ENCODE measurements at places on chromosomes 3 and 15.

- no peak for DNase-seq
Measured at GRCh38 chr3:59751606-59752005, 701.8 kb upstream of the CFAP20DC start.

DNA sequence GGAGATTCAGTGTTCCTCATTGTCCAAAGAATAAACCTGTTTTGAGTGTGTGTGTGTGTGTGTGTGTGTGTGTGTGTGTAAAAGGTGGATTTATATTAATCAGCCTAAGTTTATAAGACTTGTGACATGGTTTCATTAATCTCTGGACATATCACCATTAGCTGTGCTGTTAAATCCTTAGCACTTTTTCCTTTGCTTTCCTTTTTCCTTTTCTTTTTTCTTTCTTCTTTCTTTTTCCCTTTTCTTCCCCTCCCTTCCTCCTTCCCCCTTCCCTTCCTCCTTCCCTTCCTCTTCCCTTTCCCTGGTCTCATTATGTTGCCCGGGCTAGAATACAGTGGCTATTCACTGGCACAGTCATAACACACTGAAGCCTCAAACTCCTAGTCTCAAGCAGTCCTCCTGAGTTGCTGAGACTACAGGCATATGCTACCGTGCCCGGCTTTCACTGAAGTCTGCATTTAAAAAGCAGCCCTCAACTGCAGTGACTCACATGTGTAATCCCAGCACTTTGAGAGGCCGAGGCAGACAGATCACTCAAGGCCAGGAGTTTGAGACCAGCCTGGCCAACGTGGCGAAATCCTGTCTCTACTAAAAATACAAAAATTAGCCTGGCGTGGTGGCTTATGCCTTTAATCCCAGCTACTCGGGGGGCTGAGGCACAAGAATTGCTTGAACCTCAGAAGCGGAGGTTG, 28.6 kb upstream of the ITPKA start:
- no peak for DNase-seq

- no peak for DNase-seq
Measured at GRCh38 chr3:29850641-29851040, 569.8 kb downstream of the RBMS3 start.

DNA sequence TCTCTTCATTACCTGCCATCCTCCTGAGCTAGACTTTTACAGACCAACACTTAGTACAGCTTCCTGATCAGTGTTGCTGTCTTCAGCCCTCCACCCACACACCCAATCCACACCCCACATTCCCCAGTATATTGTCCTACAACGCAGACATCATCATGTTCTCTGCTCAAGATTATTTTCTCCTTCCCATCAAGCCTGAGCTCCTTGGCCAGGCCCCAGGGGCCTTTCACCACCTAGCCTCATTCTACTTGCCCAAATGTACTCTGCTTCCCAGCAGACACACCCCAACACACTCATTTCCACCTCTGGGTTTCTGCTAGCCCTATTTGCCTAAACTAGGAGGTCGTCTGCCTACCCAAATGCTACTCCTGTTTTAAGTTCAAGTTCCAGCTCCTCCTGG, 37.0 kb downstream of the DAPK2 start:
- DNase-seq, result peak; percentile 11

DNA sequence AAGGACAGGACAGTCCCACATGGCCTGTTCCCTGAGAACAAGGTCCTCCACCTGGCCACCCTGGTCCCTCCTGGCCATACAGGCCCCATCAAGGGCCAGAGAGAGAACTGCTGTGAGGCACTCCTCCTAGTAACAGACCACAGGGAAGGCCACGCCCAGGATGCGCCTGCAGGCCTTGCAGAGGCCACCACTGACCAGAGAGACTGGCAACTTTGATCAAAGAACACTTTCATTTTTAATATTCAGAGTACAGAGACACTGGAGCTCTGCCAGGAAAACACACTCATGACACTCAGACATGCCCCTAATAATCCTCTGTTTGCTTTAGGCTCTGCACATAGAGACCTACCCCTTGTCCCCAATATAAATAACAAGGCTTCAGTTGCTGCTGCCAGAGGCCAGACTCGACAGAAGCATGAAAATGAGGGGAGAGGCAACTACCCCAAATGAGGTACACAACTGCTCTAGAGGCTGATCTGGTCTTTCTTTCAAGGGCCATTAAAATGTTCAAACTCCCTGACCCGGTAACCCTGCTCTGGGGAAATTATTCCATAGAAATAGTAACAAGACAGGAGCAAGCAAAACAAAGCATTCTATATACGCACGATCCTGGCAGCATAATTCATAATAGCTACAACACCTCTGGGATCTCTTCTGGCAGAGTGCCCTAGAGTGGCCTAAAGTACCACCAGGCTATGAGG, 44.8 kb downstream of the CCDC12 start:
- DNase-seq, result no peak

DNA sequence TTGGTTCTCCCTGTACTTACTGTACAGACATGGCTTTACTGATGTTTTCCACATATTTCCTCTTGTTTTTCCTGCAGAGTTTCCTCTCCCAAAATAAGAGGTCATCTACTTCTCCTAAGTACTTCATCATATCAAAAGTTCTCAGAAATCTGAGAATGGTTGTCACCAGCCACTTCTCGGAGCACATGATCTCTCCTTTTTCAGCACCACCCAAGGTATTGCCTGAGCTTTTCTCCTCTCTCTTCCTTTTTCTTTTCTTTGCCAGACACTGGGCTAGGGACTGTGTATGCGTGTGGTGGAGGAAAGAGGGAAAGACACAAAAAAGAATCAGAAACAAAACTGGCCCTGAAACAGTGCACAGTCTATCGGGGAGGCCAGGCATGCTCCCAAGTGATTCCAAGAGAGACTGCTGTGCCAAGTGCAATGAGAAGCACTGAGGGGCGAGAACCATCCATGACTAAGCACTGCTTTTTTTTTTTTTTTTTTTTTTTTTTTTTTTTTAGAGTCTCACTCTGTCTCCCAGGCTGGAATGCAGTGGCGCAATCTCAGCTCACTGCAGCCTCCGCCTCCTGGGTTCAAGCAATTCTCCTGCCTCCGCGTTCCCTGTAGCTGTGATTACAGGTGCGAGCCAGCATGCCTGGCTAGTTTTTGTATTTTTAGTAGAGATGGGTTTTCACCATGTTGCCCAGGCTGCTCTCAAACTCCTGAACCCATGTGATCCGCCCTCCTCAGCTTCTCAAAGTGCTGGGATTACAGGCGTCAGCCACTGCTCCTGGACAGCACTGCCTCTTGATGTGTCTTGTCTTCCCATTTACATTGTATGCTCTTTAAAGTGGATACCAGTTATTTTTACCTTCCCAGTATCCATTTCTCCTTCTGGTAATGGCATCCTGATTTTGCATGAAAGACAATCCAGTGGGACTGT, 194.0 kb upstream of the FEZF2 start:
- DNase-seq, result no peak

GRCh38 chr3:46712191-46713049, 5.2 kb downstream of the PRSS50 start:
- no peak for DNase-seq

DNA sequence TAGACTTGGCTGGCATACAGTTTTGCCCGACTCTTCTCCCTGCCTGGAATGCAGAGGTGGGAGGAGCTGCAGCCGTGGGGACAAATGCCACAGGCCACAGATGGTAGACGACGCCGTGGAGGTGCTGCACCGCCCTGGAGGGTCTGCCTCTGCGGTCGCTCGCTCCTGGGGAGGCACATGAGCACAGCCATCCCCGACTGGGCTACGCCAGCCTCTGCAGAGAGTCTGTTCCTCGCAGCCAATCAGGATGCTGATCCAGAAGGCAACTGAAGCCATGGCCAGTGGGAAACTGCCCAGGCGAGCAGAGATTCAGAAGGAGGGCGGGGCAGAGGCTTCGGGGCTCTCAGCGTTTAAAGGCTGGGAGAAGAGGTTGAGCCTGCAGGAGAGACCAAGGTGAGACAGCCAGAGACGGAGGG, 11.9 kb upstream of the LRRC15 start:
- DNase-seq, result no peak

DNA sequence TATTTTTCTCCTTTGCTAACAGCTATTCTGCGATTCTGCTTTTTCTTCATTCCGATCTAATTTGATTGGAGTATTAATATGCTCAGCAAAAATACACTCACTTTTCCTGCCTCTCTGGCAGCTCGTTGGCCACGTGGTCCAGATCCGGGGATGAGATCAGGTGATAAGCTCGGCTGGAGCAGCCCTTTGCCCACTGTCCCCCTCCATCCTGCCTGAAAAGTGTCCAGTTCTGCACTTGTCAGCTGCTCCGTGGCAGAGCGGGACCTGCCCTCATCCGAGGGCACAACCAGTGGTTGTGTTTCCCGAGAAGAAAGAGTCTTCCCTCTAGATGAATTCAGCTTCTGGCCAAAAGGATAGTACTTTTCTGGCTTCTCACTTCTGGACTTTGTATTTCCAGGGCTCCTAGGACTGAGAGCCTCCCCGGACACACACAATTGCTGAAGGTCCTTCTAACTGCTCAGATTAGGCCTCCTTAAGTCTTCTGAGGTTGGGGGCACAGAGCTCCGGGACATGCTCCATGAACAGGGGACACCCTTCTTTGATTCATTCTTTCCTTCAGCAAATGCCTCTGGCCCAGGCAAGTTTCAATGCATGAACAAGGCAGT, 103.9 kb upstream of the ALDH1A3 start:
- no peak for DNase-seq

GRCh38 chr3:127761441-127761801, 60.9 kb downstream of the MGLL start:
- no peak for DNase-seq

DNA sequence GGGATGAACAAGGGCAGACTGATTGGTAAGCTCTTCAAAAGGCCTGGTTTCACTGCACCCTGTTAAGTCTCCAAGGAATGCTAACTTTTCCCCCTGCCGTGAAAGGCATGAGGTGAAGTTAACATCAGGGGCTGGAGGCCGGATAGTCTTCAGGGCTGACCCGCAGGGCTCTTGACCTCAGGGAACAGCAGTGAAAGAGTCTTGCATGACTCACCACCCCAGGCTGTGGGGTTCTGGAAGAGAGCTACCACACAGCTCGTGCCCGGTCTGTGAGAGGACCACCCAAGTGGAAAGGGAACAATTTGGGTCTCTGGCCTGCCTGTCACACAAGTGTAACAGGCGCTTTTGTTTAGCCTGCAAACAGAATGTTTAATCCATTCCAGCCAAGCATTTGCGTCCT, 504.9 kb downstream of the EDEM1 start:
- no peak for DNase-seq

GRCh38 chr15:40469776-40470390, 901 bp upstream of the CHST14 start:
- DNase-seq, result no peak

- DNase-seq, result no peak
Measured at GRCh38 chr15:69758291-69758771, 305.7 kb downstream of the RPLP1 start.

GRCh38 chr3:62119139-62119538, 254.2 kb downstream of the FEZF2 start:
- DNase-seq, result no peak

- no peak for DNase-seq
Measured at GRCh38 chr3:139327861-139328260, 16.0 kb upstream of the MRPS22 start.

DNA sequence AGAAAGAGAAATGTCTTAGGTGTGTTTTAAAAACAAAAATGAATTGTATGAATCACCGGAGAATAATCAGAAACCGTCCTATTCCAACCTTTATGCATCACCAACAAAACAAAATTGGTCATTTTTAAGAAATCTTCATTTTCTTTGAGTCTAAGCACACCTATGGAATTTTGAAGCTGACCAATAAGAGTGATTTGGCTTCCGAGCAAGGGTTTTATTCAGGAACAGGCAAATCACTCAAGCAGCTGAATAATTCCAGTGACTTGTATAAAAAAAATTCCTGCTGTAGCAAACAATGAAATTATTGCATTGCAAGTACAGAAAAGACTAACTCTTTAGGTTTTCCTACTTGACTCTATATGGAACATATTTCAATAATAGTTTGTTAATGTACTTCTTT, 83.8 kb upstream of the FNDC3B start:
- DNase-seq, result no peak

DNA sequence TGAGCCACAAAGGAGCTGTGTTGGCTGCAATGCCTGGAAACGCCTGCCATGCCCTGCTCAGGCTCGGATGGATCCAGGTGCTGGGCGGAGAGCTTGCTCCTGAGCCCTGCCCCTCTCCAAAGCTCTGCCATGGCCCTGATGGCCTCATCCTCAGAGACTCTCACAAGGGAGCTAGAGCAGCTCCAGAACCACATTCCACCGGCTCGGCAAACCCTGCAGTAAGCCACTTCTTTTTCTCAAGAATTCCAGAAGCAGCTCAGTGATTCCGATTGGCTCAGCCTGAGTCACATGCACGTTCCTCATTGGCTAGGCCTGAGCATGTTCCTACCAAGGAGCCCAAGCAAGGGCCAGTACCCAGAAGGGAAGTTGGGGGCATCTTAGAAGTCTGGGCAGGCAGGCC, 24.8 kb downstream of the TPRA1 start:
- no peak for DNase-seq

DNA sequence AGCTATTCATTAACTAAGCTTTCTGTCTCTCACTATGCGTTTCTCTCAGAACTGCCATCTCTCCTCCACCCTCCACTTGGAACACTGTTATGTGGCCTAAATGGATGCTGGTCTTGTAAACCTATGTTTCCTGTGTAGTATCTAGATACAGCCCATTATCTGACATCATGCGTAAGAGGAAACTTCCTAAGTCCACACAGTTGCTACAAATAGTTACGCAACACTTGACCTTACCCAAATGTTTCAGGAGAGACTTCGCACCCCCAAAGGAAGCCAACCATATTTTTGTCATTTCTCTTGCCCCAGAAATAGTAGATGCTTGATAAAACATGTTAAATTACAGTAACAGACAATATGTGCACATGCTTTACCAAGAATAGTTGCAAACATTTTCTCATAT, 87.2 kb upstream of the TPRG1 start:
- DNase-seq, result no peak

GRCh38 chr15:89107984-89108383, 19.7 kb downstream of the ABHD2 start:
- no peak for DNase-seq

GRCh38 chr3:190436331-190436730, 13.4 kb downstream of the TMEM207 start:
- DNase-seq, result no peak

- DNase-seq, result no peak
Measured at GRCh38 chr3:152076148-152076547, 192.6 kb upstream of the MBNL1 start.

- DNase-seq, result no peak
Measured at GRCh38 chr3:15903164-15903563, 105.4 kb upstream of the ANKRD28 start.

DNA sequence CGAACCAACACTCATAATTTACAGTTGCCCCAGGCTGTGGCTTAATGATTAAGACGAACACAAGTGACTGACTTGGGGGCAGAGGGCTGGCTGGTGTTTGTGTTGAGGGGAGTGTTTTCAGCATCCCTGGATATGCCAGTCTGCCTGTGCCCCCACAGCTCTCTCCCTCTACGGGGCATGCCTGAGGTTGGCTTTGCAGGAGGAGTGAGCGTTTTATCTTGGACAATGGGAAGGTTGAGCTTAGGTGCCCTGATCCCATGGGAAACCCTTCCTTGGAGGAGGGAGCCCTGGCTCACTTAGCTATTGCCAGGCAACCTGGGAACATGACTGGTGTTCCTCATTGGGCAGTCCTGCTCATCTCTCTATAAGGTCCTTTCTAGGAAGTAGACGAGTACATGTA, 17.6 kb downstream of the FAM107A start:
- no peak for DNase-seq

GRCh38 chr3:186368176-186368575, 6.1 kb upstream of the DGKG start:
- no peak for DNase-seq

Data from stimulated activated CD4-positive, alpha-beta T cell treated with anti-CD3 and anti-CD28 coated beads, Interleukin-4, amount 100 ng/mL, for 48 hours (primary cell).